NCI-H748 treated with DMSO at 0.1 percent for 48 hours (cell line): ENCODE measurements at places on chromosomes 11 and 22.

DNA sequence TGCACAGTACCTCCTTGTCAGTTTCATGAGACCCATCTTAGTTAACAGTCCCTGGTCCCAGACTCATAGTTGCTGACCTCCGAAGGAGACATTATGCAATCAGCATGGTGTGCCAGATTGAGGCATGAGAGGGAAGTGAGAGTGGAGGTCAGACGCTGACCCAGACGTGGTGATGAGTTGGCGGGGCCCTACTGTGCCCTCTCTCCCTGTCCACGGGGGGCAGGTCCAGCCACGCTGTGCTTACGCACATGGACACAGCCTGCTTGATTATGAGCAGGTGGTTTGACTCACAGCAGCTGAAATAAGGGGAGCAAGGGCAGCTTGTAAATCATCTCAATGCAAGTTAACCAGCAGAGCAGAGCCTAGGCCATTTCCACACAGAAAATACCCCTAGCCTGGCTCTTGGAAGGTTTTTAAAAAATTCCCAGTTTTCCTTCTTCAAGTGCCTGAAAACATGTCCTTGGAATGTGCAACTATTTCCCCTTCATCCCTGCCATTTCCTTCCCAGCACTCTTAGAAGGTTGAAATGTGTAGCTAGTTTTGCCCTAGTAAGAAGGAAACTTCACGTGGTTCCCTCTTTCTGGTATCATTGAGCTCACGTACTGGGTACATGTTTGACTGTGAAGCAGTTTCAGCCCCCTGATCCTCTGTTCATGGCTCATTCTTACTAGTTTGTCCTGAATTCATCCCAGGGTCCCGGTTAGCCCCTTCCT, 122.6 kb upstream of the SORL1-AS1 start:
- DNase-seq: no peak

DNA sequence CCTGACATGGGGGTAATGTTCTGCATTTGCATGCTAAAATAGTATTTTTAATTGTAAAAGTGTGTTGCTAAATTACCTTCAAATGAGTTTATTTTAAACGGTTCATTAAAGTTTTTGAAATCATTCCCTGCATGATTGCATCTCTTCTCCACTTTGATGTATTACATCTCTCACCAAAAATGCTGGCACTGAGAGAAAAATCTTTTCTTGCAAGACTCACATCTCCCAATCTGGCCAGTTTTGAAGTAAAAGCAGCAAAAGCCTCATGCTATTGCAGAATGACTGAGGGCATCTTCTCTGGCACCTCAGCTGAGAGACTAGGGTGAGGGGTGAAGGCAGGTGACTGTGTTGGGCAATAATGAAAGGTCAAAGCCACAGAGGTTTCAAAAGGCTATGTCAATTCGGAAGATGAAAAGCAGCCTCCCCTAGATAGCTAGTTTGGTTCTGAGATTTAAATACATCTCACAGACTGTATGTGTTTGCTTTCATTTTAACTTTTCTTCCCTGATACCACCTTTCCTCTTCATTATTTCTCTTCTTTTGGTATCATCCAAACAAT, 292.2 kb upstream of the RAG2 start:
- DNase-seq: no peak

GRCh38 chr22:49548356-49549202, 279.1 kb downstream of the BRD1 start:
- peak; percentile 13 for DNase-seq

- no peak for DNase-seq
Observed at GRCh38 chr11:95674657-95675358, 114.8 kb downstream of the FAM76B start.

- DNase-seq: no peak
Observed at GRCh38 chr22:30667107-30667493, 575 bp downstream of the DUSP18 start.
